Activated T-helper 1 cell treated with anti-CD3 and anti-CD28 coated beads, Interleukin-2, amount 50 U/mL, for 16 hours (primary cell): ENCODE measurements at places on chromosomes 7 and 10.
A peak's percentile ranks its signal among the peaks of the same experiment; 100 is the strongest.

GRCh38 chr7:46927131-46927810 is 654.6 kb downstream of the TNS3 start:
- DNase-seq, result no peak

DNA sequence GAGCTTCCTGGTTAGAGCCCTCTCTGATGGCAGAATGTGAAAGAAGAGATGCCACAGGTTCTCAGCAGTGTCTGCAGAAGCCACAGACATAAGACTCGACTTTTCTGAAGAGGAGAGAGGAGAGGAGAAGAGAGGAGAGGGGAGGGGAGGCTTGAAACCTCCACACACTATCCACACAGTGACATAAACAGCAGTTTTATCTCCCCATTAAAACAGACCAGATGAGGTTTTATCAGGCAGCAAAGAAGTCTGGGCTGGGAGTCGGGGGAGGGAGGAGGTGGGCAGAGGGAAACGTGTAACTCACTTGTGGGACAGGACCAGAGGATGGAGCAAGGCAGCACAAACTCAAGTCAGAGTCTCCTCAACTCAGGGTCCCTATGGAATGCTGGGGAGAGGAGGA is 76.5 kb downstream of the XPNPEP1 start:
- no peak for DNase-seq

DNA sequence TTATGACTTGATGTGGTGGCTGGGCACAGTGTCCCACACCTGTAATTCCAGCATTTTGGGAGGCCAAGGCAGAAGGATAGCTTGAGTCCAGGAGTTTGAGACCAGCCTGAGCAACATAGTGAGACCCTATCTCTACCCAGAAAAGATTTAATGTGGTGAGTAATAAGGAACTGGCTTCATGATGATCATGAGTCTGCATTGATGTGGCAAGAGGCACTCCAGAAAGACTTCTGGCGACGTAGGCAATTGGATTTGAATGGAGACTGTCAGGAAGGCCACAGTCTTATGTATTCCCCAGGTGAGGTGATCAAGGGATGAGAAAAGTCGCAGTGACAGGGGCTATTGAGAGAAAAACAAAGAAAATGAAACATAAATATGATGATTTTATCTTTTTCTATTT is 138.0 kb downstream of the CACNB2 start:
- DNase-seq, result no peak

DNA sequence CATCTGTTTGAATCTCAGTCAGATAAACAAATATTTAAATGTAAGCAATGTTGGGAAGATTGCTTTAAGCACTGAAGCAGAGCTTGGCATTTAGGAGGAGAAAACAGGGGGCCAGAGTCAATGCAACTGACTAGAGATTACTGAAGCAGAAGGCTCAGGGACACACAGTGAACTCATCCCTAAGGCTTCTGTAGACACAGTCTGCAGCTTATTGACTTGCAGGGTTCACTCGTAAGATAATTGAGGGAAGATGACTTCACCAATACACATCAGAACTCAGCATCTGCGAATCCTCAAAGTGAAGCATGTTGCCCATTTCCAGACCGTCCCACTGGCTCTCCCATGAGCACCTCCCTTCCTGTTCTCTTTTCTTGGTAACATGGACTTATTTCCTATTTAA is 363.4 kb upstream of the PFKP start:
- no peak for DNase-seq

GRCh38 chr7:156019776-156020565 is 207.7 kb upstream of the SHH start:
- no peak for DNase-seq

- DNase-seq, result no peak
Measured at GRCh38 chr10:9596368-9596920, 1421.2 kb upstream of the CELF2 start.

GRCh38 chr7:117750612-117751563 is 122.4 kb downstream of the CTTNBP2 start:
- no peak for DNase-seq

GRCh38 chr7:106720641-106721040 is 59.7 kb upstream of the CCDC71L start:
- no peak for DNase-seq

GRCh38 chr7:35694161-35694783 is 663 bp downstream of the HERPUD2 start:
- no peak for DNase-seq

DNA sequence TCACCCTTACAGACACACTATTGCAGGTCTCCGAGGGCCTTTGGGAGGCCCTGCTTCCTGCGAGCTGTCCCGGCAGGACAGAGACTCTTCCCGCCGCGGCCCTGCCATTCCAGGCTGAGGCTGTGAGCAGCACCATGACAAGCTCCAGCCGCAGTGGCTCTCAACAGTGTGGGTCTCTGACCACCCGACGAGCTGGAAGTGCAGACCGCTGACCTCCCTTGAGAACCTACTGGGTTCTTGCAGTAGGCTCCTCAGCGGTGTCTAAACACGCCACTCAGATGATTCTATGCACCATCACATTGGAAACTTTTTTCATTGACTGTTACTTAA is 303.4 kb downstream of the WDR37 start:
- DNase-seq, result no peak

DNA sequence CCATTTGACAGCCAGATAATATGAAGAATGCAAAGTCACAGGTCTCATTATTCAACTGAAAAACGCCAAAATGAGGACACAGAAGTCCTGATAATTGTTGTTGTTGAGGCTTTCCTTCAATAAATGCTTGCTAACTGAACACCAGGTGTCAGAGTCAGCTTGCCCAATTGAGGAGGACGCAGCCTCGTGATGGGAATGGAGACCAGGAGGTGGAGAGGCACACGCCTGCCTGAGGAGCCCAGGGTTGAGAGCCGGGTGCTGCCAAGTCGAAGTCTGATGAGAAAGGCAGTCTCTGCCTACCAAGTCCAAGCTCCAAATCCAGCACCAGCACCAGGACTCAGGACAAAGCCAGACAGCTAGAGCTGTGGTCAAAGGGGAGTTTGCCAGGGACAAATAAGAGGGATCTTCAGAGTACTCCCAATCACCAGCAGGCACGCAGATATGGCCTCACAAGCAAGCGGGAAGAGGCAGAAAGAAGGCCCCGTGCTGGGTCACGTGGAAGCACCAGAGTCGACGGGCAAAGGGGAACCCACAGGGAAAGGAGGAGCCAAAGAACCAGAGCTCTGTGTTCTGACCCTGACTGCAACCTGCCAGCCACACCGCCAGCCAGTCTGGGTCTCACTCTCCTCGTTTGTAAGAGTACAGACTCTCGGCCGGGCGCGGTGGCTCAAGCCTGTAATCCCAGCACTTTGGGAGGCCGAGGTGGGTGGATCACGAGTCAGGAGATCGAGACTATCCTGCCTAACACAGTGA is 47.6 kb downstream of the VOPP1 start:
- no peak for DNase-seq

DNA sequence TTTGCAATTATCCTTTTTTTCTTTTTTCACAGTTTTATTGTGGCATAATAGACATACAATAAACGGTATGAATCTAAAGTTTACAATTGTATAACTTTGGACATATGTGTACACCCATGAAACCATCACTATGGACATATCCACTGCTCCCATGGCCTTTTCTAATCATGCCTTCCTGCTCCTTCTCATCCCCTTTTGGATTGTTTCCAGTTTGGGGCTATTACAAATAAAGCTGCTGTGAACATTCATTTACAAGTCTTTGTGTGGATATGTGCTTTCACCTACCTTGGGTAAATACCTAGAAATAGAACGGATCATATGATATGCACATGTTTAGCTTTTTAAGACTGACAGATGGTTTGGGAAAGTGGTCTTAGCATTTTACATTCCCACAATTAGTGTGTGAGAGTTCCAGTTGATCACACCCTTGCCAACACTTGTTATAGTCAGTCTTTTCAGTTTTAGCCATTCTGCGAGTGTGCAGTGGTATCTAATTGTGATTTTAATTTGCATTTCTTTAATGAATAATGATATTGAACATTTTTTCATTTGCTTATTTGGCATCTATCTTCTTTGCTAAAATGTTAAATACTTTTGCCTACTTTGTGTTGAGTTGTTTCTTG is 120.9 kb upstream of the KAT6B start:
- no peak for DNase-seq

- DNase-seq, result peak; percentile 27
Measured at GRCh38 chr10:78657163-78657861, 411.5 kb upstream of the ZMIZ1 start.

- no peak for DNase-seq
Measured at GRCh38 chr10:30029164-30029871, 30.1 kb downstream of the JCAD start.

GRCh38 chr7:1439373-1440363 is 19.6 kb downstream of the MICALL2 start:
- DNase-seq, result no peak

GRCh38 chr10:93124580-93125318 is 51.1 kb downstream of the CYP26A1 start:
- no peak for DNase-seq

DNA sequence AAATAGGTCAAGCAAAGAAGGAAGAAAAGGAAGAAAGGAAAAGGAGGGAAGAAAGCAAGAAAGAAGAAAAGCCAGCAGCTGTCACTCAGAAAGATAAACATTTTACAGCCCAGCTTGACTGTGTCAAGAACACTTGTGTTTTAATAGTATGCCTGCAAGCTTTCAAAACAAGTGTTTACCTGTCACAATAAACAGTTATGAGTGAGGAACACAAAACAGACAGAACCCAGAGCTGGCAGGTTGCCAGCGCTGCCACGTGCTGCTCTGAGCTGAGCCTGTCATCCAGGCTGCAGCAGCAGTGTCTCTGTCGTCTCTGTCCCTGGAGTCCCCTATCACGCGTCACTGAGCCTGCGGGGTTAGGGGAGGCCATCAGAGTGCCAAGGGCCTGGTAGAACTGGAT is 827.6 kb upstream of the AUTS2 start:
- no peak for DNase-seq

GRCh38 chr10:52486840-52487611 is 172.9 kb downstream of the DKK1 start:
- DNase-seq, result no peak

- no peak for DNase-seq
Measured at GRCh38 chr10:51585742-51586141, 113.7 kb downstream of the CSTF2T start.

GRCh38 chr10:71472912-71473311 is 76.2 kb downstream of the CDH23 start:
- no peak for DNase-seq

GRCh38 chr7:94069162-94069739 is 65.1 kb upstream of the BET1 start:
- no peak for DNase-seq

DNA sequence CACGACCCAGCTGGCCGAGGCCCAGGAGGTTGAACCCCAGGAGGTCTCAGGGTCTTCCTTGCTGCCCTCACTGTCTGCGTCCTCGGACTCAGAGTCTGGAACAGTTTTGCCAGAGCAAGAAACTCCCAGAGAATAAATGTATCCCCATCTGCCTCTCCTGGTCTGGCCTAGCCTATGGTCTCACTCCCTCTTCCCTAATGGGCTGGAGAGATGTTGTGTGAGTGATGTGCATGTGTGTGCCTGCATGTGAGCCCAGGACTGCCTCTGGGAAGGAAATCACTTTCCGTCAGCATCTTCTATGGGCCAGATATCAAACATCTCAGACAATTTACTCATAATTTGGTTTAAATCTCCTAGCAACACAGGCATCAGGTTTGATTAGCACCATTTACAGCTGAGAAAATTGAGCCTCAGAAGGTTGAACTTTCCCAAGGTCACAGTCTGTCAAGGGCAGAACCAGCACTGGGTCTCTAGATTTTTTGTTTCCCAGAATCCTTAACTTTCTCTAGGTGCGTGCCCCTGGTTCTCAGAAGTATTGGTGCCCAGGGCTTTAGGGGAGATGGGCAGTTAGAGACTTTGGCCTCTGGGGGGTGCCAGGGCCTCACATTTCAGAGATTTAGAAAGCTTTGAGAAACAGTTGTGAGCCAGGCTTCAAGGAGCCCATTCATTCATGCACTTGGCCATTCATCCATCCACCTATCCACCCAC is 4.9 kb downstream of the TMEM270 start:
- no peak for DNase-seq
